ENCODE measurements at places on chromosomes 7 and 10.

- DNase-seq = no peak
Observed at GRCh38 chr10:35442028-35442427, 105.7 kb downstream of the CCNY start.

DNA sequence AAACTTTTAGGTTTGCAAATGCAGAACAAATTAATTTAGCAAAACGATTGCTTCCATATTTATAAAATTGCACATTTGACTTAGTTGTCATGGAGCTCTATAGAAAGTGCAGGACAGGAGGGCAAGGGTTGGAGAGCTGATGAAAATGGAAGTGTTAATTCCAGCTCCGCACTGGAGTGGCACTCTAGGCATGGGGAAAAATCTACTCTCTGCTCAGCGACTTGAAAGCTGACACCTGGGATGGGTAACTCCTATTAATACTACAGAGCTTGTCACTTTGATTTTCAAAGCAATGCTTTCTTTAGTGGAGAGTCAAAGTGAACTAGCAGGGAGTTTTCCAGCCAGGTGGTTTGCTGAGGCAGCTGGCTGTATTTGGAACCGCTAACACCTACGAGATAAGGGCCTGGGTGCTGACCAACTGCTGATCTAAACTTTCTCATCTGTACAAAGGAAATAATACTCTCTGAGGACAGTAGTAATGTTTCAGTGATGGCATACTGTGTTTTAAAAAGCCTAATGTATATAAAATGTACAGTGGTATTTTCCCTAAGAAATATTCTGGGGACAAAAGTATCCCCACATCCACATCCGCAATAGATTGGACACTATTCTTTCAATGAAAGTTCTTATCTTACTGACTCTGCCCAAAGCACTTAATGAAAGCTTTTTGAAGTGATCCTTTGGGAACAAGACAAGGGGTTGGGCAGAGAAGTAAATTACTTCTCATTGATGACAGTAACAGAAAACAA is 444.3 kb downstream of the GPAM start:
- DNase-seq = no peak

DNA sequence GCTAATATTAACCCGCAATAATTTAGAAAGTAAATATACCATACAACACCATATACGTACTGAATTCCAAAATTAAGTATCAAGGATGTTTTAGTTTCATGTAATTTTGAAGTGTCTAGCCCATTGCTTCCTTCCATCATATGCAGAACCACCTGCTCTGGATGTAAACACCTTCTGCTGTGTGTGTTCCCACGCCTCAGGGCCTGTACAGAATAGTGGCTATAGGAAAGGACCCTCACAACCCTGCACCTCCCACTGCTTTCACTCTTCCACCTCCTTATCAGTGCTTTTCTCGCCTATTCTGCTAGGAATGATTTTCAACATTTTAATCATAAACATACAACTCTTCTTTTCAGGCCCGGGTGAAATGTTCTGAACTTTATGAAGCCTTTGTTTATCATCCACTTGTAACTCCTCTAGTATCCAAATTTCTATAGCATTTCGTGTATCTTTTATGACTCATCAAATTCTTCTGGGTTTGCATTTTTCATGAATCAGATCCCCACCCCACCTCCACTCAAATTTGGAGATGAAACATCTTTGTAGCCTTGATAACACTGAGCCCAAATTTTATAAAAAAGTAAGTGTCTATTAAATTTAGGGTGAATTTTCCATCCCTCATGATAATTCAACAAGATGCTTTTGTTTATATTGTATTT is 1106.8 kb upstream of the C7orf33 start:
- no peak for DNase-seq

DNA sequence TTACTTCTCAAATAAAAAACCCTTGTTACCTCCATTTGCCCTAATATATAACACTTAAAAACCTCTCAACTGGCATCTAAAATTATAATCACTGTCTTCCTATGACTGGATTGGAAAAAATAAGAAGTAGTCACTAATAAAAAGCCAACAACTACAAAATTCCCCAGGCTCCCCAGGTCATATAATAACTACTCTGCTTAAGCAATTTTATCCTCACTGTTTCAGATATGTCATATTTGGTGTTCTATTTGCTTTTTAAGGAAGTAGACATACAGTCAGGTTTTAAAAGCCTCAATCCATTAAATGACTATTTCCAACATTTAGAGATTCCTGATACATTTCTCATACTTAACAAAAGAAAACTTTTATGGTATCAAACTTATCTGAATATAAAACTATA is 2.4 kb downstream of the H2AZ2 start:
- no peak for DNase-seq

DNA sequence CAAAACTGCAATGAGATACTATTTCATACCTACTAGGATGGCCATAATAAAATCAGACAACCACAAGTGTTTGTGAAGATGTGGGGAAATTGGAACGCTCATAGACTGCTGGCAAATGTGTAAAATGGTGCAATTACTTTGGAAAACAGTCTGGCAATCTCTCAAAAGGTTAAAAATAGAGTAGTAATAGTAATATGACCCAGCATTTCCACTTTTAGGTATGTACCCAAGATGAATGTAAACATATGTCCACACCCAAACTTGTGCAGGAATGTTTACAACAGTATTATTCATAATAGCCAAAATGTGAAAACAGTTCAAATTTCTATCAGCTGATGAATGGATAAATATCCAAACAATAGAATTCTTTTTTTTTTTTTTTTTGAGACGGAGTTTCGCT is 731.6 kb upstream of the ANKRD30A start:
- no peak for DNase-seq

DNA sequence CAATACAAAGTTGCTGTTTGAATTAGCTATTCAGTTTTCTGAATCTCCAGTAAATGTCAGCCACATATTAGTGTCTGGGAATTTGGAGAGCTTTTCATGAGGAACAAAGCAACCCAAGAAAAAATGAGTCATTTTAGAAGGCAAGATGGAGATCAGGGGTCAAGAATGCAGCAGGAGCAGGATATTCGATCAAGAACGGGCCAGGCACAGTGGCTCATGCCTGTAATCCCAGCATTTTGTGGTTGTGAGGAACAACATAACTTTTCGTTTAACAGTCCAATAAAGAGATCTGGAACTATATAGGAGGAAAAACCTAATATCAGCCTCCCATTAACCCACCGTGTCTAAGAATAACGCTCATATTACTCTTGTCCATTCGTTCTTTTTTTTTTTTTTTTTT is 600.5 kb downstream of the MAGI2 start:
- no peak for DNase-seq

DNA sequence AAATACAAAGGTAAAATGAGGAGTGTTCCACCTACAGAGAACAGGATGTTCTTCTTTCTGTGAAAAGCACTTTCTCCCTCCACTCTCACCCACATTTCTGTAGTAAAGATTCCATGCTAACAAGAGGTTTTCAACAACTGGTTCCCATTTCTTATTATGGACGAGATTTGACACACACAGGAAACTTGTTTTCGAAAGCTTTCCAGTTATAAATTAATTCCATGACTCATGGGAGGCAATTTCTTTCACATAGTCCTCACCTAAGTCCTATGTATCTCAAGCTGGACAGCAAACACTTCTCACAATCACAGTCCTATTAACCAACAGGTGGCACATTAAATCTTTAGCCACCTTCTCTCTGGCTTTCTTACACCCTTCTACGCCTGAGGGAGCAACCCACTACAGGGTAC is 24.5 kb downstream of the RAPGEF5 start:
- DNase-seq = no peak

DNA sequence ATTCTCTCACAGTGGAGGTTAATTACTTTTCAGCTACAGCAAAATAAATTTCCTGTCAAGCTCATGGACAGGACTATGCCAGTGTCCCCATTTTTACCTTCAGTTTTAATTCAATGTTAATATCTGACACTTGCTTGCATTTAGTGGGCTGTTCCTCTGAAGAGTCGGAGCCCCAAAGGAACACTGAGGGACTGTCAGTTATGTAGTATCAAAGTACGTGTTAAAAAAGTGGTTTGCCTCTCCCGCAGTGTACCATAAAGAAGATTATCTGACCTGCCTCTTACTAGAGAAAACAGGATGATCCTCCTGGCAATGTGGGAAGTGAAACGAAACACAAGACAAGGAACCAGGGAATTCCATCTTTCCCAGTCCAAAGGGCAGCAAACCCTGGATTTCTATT is 1010.9 kb upstream of the PHF14 start:
- no peak for DNase-seq

- DNase-seq = no peak
Observed at GRCh38 chr10:11186374-11186773, 168.7 kb downstream of the CELF2 start.

- DNase-seq = no peak
Observed at GRCh38 chr7:138665669-138666140, 35.5 kb downstream of the SVOPL start.

DNA sequence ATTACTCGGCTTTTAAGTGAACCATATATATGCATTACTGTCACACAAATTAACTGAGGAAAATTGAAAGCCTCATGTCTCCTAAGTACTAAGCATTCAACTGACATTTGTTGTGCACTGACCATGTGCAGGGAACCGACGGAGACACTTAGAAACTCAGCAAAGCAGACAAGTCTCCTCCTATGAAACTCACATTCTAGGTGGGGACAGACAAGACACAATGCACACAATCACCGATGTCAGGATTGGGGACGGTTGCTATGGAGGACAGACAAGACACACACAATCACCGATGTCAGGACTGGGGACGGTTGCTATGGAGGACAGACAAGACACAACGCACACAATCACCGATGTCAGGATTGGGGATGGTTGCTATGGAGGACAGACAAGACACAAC is 134.0 kb downstream of the PTPRN2 start:
- DNase-seq = no peak

- DNase-seq = no peak
Observed at GRCh38 chr7:96016735-96017134, 244.4 kb downstream of the DYNC1I1 start.

DNA sequence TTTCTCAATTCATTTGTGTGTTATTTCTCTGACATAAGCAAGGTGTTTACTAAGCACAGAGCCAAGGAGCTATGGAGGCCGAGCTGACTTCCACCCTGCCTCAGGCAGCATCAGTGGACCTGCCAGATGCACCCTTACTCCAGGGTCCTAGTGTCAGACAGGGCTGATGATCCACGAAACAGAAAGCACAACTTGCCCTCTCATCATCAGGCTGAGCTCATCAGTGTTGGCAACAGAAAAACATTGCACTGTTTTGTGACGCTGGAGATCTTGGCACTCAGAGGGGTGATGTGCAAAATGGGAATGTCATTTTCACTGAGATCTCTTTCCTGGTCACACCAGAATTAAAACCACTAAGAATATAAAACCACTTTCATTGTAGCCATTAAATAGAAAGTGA is 201.8 kb downstream of the GLI3 start:
- no peak for DNase-seq

GRCh38 chr7:87505122-87505521 is 29.6 kb upstream of the ABCB4 start:
- DNase-seq = no peak

GRCh38 chr10:113115556-113115955 is 165.5 kb downstream of the TCF7L2 start:
- no peak for DNase-seq

- DNase-seq = no peak
Observed at GRCh38 chr7:87342231-87342630, 3.2 kb upstream of the CROT start.

DNA sequence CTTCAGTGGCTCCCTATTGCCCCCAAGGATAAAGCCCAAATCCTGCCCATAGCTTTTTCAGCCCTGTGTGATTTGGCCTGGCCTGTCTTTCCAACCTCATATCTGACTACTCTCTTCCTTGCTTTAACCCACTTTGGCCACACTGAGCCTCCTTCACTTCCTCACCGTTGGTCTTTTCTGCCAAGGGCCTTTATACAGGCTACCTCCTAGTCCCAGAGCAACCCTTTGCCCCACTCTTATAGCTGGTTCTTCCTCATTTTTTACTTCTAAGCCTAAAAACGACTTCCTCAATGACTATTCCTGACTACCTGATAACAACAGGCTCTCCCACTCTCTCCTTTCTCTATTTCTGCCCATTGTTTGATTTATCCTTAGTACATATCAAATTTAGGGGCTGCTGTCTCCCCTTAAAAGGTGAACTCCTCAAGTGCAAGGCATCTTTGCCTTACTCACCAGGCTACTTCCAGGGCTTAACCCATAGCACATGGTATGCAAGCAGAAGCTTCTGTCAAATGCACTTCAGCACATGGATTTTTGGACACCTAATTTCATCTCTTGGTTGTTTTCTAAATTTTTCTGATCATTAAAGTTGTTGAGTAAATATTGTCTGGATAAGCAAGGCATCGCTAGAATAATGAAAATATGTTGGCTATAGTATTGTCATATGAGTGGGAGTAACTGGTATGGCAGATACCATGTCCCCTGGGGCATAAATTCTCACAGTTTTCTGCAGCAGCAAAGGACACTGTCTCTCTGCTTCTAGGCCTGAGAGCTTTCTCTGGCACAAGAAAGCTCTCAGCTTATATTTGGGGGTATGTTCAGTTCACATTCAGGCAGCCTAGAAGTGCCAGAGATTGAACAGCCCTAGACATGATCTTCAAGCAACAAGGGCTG is 201.5 kb upstream of the GPR26 start:
- DNase-seq = no peak

GRCh38 chr10:6486309-6486708 is 93.8 kb downstream of the PRKCQ start:
- DNase-seq = no peak

DNA sequence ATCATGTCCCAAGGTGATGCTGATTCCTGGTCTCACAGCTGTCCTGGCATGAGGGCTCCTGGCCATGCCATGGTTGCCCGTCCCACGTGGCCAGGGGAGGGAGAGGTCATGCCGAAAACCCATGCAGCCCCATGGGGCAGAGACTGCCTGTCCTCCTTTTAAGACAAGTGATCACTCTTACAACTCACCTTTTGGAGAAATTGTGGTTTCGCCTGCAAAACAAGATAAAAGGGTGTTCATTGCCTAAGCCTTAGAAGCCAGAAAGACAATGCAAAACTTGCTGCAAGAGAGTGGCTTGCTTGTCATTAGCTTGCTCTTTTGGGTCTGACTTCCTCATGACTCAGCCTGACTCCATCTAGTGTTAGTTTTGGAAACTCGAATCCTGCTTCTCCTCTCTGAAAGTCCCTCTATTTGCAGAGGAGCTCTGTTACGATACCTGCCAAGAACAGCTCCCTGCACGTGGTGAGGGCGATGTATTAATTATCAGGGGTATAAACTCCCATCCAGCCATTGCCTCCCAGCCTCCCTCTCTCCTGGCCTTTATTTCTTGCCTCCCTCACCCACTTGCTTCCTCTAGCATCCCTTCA is 26.7 kb downstream of the TMEM273 start:
- DNase-seq = peak; percentile 69

- peak; percentile 20 for DNase-seq
Observed at GRCh38 chr10:26792758-26793495, 67.8 kb downstream of the ABI1 start.

All from tongue (tissue), 3 donors.